ENCODE measurements at places on chromosomes 1 and 21.
A peak's percentile ranks its signal among the peaks of the same experiment; 100 is the strongest.

DNA sequence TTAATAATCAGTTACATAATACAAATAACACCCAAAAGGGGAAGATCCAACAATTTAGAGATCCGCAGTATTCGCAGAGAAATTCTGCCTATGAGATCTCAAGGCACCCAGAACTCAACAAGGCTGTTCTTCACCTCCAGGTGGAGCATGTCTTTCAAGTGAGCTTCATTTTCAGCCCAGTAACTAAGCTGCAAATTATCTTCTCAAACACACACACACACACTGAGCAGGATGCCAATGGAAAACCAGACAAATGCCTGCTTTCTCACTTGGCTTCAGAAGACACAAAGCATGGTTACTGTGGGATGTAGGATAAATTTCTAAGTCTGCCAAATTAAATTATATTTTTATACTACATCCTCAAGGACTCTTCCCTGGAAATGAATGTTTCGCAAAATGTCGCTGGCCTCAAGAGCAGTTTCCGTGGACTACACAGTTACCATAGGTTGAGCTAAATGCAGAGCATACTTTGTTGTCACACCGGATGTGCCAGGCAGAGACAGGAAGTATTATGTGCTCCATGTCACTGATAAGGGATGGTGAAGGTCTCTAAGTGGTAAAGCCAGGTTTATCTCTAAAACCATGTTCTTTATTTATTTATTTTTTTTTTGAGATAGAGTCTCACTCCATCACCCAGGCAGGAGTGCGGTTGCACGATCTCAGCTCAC, 30.3 kb downstream of the UBR4 start:
- peak; percentile 28 for DNase-seq

DNA sequence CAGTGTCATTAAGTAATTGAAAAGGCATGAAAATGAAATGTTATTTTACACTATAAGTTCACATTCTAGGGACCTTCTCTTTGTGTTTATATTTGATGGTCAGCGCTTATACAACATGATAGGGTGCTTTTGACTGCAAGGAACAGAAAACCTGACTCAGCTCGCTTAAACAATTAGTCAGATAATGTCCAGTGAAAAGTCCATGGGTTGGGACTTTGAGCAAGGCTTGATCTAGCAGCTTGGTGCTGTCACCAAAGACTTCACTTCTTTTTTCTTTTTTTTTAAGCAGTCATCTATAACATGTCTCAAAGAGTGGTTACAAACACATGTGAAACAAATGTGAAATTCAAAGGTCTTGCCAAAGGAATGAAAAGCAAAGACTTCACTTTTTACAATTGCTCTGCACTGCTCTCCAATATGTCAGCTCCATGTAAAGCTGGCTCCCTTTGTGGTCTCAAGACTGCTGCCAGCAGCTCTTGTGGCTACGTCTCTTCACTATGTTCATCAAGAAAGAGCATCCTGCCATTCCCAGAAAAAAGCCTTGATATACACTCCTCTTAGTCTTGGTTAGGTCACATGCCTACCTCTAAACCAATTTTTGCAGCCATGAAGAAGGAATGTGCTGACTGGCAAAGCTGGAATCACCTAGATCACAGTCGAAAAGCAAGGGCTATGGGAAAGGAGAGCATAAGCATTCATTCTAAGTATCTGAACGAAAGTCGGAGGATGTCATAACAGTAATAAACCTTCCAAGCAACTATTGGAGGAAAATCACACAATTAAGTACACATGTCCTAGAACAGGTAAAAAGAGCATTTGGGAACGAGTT, 15.2 kb downstream of the F3 start:
- DNase-seq: no peak

DNA sequence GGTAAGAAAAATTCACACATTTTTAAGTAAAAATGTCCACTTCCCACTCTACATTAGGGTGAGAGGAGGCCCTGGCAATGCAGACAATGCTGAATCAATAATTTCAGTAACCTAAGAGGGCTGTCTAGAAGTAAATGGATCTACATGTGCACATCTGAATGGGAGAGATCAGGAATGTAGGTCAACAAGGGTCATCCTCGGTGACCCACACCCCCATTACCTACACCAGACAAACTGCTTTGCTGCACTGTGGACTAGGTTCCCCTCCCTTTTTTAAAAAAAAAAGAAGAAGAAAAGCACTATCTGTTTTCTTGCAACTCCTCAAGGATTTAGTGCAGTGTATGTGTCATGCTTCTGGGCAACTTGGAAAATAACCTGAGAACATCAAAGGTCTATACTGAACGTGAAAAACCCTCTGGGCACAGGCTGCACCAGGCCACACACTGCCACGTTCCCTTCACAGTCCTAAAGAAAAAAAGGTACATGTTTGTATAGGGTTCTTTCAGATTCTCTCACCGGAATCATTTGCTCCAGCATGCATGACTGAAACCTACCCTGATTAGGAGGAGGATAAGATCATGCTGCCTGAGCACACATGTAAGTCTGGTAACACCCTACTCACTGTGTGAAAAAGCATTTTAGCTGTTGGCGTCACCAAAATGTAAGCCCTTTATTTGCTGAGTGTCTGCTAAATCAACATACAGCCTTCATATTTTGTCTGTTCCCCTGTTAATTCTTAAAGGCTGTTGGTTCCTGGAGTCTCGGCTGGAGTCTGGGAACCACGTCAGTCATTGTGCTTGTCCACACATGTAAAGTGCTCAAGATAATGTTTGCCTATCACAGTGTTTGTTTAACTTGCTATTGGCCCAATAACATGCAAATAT, 341.0 kb downstream of the SMYD3 start:
- no peak for DNase-seq

GRCh38 chr1:95504321-95504720, 270.3 kb downstream of the RWDD3 start:
- no peak for DNase-seq

GRCh38 chr1:198483006-198483405, 57.5 kb downstream of the ATP6V1G3 start:
- DNase-seq: no peak

- DNase-seq: no peak
These were observed 2.5 kb downstream of the OLIG2 start for GRCh38 chr21:33028287-33028670.

All from kidney capillary endothelial cell (primary cell).